ENCODE measurements at places on chromosomes 16 and 17. TPM values are rescaled to one million over a fixed set of nuclear protein-coding genes. Genes with fewer than 3 reads are reported as not detected.

The ZNF768 gene
- total RNA-seq, result 58.7 TPM

The CFAP97D1 gene
- total RNA-seq, result not detected

The KRTAP1-1 gene
- not detected for total RNA-seq

The ACLY gene
- 88.2 TPM for total RNA-seq

The KRTAP16-1 gene
- not detected for total RNA-seq

Data from left colon (tissue), 2 donors.